ENCODE measurements at places on chromosomes 6 and 20. TPM values are rescaled to one million over a fixed set of nuclear protein-coding genes. Genes with fewer than 3 reads are reported as not detected.

DNA sequence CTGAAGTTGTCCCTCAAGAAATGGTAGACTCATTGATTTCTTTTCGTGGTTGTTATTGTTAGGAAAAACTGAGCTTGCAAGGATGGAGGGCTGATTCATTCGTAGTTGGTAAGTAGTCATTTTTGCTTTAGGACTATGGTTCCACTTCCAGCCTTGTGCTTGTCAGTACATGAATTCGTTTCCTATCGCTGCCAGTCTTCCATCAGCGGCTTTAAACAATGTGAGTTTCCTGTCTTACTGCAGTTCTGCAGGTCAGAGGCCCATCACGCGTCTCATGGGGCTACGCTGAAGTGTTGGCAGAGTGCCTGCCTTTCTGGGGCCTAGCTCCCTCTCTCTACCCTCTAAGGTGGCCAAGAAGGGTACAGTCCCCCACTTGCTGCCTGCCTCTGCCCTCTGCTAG, 11.4 kb upstream of the MDFI start:
- no peak for DNase-seq

- DNase-seq, result no peak
Measured at GRCh38 chr6:90388395-90388794, 91.8 kb upstream of the BACH2 start.

DNA sequence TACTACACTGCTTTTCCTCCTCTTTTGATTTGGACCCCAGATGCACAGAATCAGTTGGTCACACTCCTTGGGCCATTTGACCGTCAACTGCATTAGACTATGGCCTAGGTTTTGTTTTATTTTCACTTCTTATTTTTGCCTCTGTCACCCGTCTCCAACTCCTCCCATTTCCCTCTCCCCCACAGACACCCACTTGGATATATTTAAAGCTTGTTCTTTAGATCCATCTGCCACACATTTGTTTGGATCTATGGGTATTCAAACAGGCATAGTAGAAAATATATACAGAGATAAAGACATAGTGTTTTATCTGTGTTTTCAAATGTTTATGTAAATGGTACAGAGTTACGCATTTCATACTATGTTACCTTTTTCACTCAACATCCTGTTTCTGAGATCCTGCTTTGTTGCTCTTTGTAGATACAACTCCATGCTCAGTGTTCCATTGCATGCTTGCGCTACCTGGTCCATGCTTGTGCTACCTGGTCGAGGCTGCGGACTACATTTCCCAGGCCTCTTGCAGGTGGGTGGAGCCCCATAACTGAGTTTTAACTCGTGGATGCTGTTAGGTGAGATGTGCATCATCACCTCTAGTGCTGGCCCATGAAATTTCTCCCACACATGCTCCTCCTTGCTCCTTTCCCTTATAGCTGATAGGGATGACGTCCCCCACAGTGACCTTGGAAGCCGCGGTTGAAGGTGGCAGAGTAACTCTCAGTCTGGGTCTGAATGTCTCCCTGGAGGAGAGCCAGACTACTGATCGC, 11.5 kb upstream of the PREX1 start:
- no peak for DNase-seq

TFAP2B gene
- total RNA-seq, result 0.03 TPM

DNA sequence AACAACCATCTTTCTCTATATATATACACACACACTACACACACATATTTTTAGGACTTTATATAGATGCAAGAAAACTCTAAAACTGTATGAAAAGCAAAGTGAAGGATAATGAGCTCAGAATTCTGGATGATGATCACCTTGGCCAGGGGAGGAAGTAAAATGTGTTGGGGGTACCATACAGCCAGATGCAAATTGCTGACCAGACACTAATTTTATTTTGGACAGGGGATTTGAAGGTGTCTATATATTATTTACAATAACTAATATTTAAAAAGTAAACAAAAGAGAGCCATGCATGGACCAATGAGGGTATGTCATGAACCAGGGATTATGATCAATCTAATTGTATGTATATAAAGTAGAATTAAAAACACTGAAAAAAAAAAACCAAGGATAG, 19.8 kb upstream of the TBC1D22B start:
- DNase-seq, result no peak

GRCh38 chr20:62694868-62695267, 13.8 kb upstream of the NTSR1 start:
- DNase-seq, result no peak

IPCEF1 gene
- total RNA-seq, result 2.0 TPM

DNA sequence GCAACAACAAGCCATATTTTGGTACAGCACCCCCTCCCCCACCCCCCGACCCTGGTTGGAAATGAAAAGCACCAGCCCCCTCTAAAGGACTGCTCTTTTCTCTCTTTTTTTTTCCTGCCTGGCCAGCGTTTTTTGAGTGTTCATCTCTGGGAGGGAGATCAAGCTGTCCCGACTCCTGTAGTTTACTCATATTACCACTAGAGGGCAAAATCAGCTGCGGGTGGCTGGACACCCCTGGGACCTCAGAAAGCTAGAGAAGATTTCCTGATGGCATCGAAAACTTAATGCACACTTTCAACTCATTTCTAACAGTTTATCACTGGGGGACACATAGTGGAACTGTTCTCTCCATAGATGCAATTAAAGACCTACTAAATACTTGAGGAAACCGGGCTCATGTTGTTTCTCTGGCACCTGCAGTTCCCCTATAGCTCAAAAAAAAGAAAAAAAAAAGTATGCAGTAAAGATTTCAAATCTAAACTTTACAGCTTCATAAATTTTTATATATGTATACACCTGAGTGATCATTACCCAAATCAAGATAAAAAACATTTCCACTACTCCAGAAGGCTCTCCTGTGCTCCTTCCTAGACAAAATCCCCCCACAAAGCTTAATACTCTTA, 24.4 kb downstream of the CNBD2 start:
- peak; percentile 74 for DNase-seq

EYA2 gene
- total RNA-seq, result 1.5 TPM

DNA sequence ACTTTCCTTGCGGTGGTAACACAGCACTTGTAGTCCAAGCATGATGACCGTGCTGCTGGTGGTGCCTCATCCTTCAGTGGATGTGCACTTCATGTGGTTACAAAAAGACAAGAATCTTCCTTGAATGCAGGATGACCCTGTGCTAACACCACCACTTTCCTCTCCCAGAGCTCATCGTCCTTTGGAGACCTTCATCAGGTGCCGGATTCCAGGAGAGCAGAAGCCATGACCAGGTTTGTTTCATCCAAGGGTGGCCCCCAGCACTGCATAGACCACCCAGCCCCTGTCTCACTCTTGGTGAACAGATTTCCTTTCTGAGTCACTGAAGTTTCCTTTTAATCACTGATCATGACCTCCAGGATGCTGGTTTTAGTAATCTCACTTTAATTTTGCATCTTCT, 101.2 kb upstream of the SYNDIG1 start:
- no peak for DNase-seq

LY6G6C gene
- total RNA-seq, result not detected

DNA sequence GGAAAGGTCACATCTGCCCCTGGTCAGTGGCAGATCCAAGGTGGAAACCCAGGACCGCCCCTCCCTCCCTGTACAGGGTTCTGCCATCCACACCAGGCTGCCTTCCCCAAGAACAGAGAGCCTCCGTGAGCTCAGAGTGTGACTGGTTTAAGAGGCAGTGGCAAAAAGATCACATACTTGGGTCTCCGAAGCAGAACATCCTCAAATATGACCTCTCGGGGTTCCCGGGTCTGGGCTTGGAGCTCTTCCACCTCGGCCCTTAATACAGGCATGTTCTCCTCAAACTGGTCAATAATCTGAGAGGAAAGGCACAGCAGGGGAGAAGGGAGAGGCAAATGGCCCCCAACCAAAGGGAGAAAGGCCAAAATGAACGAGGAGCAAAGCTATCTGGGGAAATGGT, 14.8 kb downstream of the C20orf96 start:
- DNase-seq, result no peak

- no peak for DNase-seq
Measured at GRCh38 chr20:24102290-24102689, 113.7 kb upstream of the GGTLC1 start.

DNA sequence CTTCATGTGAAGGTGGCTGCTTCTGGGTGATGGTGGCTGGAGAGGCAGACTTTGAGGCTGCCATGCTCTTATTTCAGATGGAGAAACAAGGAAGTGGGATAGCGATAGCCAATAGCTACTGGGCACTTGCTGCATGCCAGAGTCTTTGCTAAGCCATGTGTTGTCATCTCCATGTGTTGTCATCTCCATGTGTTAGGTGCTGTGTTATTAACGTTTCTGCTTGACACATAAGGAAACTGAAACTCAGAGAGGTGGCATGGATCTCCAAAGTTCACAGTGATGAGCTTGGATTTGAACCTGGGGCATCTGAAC, 16.9 kb downstream of the KIAA1755 start:
- no peak for DNase-seq

DNA sequence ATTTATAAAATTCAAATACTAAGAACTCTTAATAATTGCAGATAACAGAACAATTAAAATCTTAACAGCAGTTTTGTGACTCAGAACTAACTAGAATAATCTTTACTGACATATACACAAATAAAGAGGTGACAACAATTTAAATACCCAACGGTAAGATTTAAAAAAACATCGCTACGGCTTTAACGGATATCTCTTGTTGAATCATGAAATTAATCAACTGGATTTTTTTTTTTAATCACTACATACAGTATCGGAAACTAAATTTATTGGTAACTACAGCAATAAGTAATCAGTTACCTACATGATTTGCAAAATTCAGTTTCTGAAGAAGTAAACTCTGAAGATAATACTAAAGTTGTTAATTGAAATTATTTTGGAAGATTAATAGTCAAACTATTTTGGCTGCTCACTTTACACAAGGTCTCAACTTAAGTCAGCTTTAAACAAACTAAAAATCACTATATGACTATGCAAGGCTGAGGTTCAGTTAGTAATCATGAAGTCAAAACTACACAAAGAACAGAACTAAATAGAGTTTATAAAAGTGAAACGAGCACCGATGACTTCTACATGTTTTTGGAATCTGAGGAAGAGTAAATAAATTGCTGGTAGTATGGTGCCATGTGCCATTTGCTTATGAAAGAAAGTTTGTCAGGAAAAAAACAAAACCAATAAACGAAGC, 128.8 kb downstream of the HUS1B start:
- DNase-seq, result no peak

DNA sequence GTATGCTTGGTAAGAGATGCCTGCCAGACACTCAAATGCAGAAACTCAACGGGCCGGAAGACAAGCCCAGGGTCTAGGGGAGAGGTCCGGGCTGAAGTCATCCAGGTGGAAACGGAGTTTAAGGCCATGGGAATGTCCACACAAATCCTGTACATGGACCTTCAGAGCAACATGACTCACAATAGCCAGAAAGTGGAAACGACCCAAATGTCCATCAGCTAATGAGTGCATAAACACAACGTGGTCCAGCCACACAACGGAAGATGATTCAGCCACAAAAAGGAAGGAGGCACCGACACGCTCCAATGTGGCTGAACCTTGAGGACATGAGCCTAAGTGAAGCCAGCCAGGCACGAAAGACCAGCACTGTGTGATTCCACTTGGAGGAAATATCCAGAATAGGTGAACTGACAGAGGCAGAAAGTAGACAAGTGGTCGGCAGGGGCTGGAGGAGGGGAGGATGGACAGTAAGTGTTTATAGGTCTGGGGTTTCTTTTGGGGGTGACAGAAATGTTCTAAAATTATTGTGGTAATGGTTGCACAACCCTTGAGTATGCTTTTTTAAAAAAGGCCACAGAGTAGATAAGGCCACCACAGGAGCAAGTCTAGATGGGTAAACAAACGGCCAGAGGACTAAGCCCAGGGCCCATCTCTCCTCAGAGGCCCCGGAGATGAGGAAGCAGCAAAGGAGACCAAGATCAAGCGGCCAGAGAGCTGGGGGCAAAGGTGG, 105.6 kb downstream of the PREX1 start:
- DNase-seq, result peak; percentile 64

WASF1 gene
- total RNA-seq, result 1.8 TPM

GRCh38 chr6:67633058-67633457, 1002.0 kb upstream of the ADGRB3 start:
- no peak for DNase-seq

GRCh38 chr6:168909288-168909687, 344.4 kb downstream of the THBS2 start:
- DNase-seq, result no peak

GRCh38 chr6:47084610-47085009, 42.5 kb upstream of the ADGRF1 start:
- no peak for DNase-seq

TNNC2 gene
- not detected for total RNA-seq

DNA sequence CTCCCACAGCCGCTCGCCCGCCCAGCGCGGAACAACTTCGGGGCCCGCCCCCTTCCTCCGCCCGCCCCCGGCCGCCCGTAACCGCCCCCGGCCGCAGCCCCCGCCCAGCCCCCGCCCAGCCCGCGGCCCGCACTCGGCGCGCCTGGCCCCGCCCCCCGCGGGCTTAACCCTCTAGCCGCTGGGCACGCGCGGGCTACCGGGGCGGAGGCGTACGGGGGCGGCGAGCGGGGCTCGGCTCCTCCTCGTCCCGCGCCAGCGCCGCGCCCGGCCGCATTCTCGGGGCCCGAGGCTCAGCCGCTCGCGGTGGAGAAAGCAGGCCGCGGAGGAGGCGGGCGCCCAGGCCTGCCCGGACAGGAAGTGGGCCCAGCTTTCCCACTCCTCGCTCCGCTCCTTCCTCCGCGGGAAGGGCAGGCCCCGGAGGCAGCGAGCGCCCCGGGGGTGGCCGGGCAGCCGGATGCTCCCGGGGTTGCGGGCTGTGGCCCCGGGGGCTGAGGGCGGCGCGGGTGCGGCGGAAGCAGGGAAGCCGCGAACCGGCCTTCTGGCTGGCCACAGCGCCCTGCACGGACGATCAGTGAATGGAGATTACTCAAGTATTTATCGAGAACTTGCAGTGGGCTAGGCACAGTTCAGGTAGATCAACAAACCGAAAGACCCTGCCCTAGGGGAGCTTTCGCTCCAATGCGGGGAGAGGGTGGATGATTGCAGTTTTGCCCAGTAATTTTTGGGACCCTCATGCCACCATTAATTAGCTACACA, at the start of gene TRAM2:
Gene TRAM2 (minus strand): TSS at position 39 of the 756 bp plus-strand sequence. CDS start 145 bp downstream, outside the sequence.
- DNase-seq, result peak; percentile 95

DNA sequence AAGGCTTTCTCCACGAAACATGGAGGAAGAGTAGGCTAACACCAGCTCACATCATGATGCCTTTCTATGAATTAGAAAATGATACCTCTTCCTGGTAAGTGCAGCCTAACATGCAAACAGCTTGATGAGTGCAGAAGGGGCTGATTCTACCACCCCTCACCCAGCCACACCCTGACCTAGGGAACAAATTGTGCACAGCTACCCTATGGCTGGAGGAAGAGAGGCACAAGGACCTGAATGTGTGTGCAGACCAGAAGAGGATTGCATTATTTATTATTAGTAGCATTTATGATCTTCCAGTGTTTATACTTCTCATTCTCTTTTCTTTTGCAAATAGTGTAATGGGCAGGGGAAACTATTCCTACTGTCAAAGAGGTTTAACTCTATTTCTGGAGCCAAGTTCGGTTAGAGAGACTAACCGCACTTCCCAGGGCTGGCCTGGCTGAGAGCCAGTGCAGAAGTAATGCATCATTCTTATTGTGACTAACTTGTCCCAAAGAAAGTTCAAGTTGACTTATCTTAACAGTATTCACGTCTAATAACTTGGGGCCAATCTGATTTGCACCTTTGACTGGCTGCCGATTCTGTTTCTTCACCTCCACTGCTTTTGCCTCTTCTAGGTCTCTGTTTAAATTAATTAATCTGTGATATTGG, 237.5 kb downstream of the CD83 start:
- peak; percentile 74 for DNase-seq

LAMP5 gene
- total RNA-seq, result not detected

Data from Right ventricle myocardium inferior (tissue), 1 donor.